ENCODE measurements at places on chromosomes 12 and 14.

GRCh38 chr12:52439420-52439819 lies 5.2 kb upstream of the KRT75 start:
- no peaks in the 10 kb centered on the region for H3K27me3 ChIP-seq
- no peaks in the 10 kb centered on the region for H3K36me3 ChIP-seq
- H3K4me1 ChIP-seq = peaks cover 35% of the 10 kb centered on the region
- no peak overlapping the region for H3K27ac ChIP-seq
- DNase-seq = no peak

DNA sequence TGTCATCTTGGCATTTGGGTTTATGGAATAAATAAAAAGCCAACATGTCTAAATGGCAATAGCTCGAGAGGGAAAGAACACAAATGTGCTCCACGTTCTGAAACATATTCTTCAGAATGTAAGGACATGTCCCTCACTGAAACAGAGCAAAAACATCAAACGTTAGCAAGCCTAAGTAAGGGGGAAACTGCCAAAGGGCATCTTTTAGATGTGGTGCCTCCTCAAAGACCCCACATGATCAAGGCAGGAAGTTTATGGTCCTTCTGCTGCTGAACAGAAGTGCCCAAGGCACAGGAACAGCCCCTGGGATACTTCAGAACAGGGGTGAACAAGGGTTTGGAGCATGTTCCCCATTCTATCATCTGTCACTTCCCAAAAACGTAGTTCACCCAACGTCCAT lies 227.0 kb downstream of the ANO2 start:
- no peaks in the 10 kb centered on the region for H3K36me3 ChIP-seq
- no peaks in the 10 kb centered on the region for H3K4me1 ChIP-seq
- H3K27ac ChIP-seq = no peak overlapping the region
- H3K27me3 ChIP-seq = no peaks in the 10 kb centered on the region
- DNase-seq = no peak

DNA sequence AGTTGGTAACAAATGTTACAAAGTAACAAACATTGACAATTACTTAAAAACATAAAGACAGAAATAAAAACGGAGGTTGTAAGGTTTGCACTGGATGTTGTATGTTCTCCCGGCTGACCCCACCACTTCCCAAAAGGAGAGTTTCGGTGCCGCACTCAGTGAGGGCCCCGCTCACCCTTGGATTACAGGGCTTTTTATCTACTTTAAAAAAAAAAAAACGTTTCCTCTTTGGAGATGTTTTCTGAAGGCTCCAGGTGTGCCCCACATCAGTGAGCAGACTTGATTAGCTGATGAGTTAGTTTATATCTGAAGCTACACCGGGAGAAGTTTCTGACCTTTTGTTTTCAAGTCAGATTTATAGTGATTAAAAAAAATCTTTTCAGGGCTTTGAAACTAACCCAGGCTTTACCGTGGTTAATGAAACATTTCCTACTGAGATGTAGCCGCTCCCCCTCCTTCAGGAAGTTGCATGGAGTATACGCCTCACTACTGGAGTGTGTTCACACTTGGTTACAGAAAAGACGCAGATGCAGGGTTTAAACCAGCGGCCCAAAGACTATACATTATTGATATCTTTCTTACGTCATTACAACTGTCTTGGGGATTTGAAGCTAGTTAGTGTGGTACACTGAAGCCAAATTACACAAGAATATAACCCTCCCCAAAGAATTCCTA lies 38.0 kb upstream of the BCL7A start:
- DNase-seq = no peak
- H3K4me1 ChIP-seq = no peaks in the 10 kb centered on the region
- H3K27me3 ChIP-seq = no peaks in the 10 kb centered on the region
- H3K4me3 ChIP-seq = no peak overlapping the region

GRCh38 chr14:61461808-61462275 lies 140.5 kb downstream of the PRKCH start:
- peak overlapping the region; percentile 68 for H3K27ac ChIP-seq
- no peaks in the 10 kb centered on the region for H3K36me3 ChIP-seq
- DNase-seq = peak; percentile 79
- peaks cover 41% of the 10 kb centered on the region for H3K4me1 ChIP-seq
- H3K4me3 ChIP-seq = peak overlapping the region; percentile 26
- no peaks in the 10 kb centered on the region for H3K27me3 ChIP-seq

- H3K4me3 ChIP-seq = no peak overlapping the region
- no peaks in the 10 kb centered on the region for H3K36me3 ChIP-seq
- peaks cover 11% of the 10 kb centered on the region for H3K4me1 ChIP-seq
- H3K27me3 ChIP-seq = no peaks in the 10 kb centered on the region
- H3K27ac ChIP-seq = no peak overlapping the region
- no peak for DNase-seq
These were observed 51.0 kb downstream of the LMNTD1 start for GRCh38 chr12:25502118-25502517.

DNA sequence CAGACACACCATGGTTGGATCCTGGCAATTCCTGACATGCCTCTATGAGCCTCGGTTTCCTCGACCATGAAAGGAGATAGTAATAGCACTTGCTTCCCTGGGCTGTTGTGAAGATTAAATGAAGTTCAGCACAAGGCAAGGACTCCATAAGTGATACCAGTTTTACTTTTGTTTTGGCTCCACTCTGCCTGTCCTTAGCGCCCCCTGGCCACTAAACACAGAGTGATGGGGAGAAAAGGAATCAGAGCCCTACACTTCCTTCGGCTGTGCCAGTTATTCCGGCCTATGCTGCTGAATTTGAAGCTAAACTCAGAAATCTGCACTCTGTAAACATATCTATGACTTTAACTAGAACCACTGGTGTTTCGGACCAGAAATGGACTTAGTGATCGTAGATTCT lies 173.8 kb downstream of the C12orf75 start:
- DNase-seq = no peak
- no peak overlapping the region for H3K27ac ChIP-seq
- no peak overlapping the region for H3K4me3 ChIP-seq

DNA sequence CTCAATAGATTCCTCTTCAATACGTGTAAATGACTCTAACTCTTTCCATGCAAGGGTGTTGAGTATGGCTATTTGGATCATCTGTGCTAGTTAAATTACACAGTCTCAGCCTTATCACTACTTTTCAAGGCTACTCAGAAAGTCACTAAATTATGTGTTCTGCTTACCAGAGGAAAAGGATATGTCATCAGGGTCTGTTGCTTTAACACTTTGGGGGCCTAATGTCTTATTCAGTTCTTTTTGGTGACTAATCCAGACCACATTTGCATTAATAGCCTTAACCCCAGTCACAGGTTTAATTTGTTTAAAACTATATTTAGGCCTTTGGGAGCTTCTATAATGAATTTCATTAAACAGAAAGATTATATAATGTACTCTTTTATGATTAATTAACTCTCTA lies 649.3 kb downstream of the RPS29 start:
- no peaks in the 10 kb centered on the region for H3K27me3 ChIP-seq
- H3K27ac ChIP-seq = no peak overlapping the region
- H3K4me3 ChIP-seq = no peak overlapping the region
- no peaks in the 10 kb centered on the region for H3K4me1 ChIP-seq
- H3K36me3 ChIP-seq = no peaks in the 10 kb centered on the region
- DNase-seq = peak; percentile 3
